PC-9 (cell line): ENCODE measurements at places on chromosomes 2 and 18. TPM values are rescaled to one million over a fixed set of nuclear protein-coding genes. Genes with fewer than 3 reads are reported as not detected.

DNA sequence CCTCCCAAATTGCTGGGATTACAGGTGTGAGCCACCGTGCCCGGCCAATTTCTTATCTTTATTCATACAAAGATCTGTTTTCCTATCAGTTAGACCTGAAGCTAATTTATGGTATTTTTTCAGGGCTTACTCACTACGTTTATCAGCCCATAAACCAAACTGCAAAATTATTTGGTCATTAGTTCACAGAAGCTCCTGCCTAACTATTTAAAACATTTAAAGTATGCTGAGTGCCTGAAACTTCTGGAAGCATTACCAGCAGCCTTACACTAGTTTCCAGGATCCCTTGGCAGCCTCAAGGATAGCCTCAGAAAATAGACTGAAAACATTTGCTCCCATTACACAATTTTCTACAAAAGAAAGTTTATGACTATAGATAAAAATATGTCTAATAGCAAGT is 68.8 kb downstream of the GALNT13 start:
- no peak for DNase-seq

GRCh38 chr2:15074319-15074718 is 441.8 kb downstream of the LRATD1 start:
- no peak for DNase-seq

Gene CCDC68
- total RNA-seq: 2.7 and 2.9 TPM in 2 replicates

DNA sequence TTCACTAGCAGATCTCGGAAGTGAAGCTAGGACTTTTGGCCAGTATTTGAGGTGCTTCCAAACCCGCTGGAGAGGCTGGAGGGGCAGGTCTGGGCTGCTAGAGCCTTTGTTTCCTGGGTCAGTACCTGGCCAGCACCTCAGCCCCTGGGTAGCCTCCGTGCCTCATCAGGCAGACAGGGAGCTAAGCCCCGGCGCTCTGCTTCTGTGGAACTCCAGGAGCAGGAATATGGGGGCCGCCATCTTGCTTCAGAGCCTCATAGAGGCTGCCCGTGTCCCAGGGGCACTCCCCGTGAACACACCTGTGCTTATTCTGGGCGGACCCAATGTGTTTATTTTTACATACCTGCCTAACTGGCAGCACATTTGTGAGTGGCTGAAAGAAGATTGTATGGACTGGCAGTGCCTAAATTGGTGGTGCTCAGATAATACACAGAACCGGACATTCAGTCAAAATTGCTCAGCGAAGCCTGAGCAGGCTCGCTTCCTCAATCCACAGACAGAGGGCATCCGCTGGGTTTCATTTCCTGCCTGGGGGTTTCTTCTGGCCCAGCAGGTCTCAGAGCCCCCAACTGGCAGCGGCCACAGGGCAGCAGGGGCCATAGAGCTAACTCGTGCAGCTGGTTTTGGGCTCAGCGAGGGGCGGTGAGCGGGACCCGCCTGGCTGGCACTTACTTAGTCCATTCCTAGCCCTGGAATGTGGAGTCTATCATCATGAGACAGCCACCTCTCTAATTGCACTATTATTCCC is 176.8 kb upstream of the ALKAL2 start:
- no peak for DNase-seq

GRCh38 chr18:10093445-10093844 is 179.6 kb downstream of the VAPA start:
- DNase-seq: no peak

Gene CXCR1
- total RNA-seq: not detected in 2 replicates

DNA sequence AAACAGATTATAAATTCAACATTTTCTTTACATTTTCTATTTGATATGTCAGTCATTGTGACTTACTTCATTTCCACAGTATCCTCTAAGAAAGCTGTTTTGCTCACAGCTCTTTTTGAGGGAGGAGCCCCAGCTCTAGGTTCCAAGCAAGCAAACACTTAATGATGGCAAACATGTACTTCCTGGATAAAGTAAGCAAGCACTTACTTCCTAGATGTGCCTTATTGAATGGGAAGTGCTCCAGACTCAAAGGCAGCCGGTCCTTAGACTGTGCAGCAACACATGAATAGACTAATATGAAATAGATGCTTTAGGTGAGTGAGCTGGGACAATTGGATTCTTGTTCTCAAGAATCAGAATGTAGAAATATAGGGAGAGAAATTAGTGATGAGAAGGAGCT is 2149.8 kb upstream of the PIK3C3 start:
- no peak for DNase-seq

- no peak for DNase-seq
Measured at GRCh38 chr2:235365743-235366142, 128.1 kb upstream of the AGAP1 start.

DNA sequence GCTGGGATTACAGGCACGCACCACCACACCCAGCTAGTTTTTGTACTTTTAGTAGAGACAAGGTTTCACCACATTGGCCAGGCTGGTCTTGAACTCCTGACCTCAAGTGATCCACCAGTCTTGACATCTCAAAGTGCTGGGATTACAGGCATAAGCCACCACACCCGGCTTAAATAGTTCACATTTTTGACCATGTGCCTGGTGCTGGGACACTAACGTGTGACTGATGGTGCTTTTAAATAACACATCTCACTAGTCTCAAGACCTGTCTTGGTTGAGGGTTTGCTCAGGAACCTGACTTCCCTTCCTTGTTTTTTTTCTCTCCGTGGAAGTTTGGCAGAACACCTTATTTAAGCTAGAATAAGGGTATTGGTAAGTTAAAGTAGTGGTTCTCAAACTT is 8.5 kb downstream of the FMNL2 start:
- no peak for DNase-seq

Gene PLCD4
- total RNA-seq: 0.74 and 1.3 TPM in 2 replicates

Gene TMEM163
- 1.4 and 2.4 TPM in 2 replicates for total RNA-seq

Gene ME2
- total RNA-seq: 24.6 and 27.9 TPM in 2 replicates

Gene GKN2
- not detected in 2 replicates for total RNA-seq

Gene GLB1L
- 7.9 and 10.8 TPM in 2 replicates for total RNA-seq

Gene LRRC30
- total RNA-seq: not detected in 2 replicates
